ENCODE measurements at places on chromosomes 7 and 10.

GRCh38 chr10:100025576-100025975 is 15.8 kb upstream of the DNMBP start:
- DNase-seq = no peak

DNA sequence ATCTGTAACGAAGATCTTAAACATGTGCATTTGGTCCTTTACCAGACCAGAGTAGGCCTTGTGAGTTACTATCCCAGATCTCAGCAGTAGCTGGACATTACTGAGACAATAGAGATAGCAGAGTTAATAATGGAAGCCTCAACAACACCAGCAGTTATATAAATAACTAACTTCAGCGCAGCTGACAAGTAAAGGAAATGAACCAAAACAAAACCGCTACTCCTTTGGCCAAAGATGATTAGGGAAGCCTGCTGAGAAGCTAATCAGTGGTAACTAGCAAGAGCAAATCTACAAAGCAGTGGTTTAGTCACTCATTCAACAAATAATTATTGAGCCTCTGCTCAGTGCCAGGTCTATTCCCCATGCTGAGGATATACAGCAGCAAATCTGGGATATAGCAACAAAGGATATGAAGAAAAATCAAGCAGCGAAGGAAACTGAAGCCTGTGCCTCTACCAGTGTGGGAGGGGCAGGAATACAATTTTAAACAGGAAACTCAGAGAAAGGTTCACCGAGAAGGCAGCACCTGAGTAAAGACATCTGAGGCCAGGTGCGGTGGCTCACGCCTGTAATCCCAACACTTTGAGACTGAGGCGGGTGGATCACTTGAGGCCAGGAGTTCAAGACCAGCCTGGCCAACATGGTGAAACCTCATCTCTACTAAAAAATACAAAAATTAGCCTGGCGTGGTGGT is 103.6 kb downstream of the ELMO1 start:
- no peak for DNase-seq

DNA sequence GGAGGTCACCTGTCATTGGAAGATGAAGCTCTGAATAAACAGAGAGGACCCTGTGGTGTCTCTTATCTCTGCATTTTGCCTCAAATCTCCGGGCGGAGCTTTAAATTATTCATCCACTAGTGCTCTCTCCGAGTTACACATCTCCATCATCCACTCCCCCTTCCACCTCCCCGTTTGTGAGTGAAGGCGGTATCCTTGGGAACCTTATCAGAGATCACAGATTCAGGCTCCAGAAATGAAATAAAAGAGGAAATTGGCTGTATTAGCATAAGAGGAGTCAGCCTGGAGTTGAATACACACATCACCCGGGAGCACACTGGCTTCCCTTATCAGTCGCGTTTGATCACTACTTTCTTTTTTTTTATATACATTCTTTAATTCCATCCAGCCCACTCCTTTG is 1184.8 kb downstream of the GATA3 start:
- no peak for DNase-seq

DNA sequence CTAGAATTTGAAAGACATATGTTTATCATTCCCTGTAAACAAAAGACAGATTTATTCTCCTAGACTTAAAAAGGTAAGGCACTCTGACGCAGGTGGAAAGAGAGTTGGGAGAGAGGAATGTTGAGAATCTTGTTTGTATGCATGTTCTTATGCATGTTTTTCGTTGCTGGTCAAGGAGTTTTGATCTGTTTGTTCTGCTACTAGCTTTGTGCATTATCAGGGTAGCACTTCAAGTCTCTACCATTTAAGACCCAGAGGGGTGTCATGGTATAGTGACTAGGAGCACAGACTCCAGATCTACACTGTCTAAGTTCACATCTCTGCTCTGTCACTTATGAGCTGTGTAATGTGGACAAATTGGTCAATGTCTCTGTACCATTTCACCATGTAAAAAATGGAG is 200.2 kb upstream of the FZD1 start:
- no peak for DNase-seq

DNA sequence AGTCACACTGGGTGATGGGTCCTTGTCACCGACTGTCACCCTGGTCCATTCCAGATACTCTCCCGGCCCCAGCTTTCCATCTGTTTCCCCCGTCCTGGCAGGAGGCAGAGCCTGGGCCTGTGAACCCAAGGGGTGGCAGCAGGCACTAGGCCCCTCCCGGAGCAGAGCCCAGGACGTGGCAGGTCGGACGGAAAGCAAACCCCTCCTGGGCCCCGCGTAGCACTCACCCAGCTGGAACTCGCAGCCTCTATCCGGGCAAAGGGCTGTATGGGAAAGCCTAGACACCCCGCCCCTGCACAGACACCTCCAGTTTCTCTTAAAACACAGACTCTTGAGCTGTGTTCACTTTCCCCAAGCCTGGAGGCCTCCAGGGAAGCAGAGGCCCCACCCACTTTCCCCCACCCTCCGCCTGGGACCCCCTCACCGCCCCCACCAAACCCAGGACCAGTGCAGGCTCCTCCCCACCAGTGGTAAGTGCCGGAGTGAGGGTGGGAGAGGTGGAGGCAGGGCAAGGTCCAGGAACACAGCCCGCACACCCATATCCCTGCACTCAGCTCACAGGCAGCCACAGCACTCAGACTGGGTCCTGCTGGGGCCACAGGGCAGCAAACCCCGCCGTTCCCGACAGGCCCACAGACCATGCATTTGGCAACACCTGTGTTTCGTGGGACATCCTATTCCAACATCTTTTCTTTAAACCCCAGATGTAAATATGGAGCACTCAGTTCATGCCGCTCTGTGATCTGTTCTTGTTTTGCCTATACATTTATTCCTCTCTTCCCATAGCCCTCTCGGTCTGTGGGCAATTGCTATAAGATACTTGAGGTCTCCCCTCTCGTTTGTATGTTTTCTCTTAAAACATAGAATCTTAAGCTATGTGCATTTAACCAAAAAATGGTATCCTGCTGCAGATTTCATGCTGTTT is 98.2 kb upstream of the PDGFA start:
- DNase-seq = no peak

GRCh38 chr7:51021906-51022570 is 239.3 kb upstream of the GRB10 start:
- DNase-seq = no peak

- DNase-seq = no peak
Measured at GRCh38 chr7:105638334-105638733, 57.0 kb upstream of the EFCAB10 start.

DNA sequence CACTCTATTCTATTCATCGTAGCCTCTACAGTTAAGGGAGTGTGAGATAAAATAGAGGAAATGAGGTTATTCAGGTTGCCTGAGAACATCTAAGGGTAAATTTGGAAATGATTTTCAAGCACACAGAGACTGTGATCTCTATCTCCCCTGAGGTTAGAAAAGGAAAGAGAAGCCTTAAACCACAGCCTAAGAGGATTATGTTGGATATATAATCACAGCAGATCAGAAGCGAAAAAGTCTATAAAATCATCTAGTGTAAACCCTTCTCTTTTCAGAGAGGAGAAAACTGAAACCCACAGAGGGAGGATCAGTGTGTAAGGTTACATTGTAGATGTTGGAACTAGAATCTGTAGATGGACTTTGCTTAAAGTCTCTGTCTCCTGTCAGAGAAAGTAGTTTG is 90.6 kb upstream of the SEMA3E start:
- DNase-seq = no peak

DNA sequence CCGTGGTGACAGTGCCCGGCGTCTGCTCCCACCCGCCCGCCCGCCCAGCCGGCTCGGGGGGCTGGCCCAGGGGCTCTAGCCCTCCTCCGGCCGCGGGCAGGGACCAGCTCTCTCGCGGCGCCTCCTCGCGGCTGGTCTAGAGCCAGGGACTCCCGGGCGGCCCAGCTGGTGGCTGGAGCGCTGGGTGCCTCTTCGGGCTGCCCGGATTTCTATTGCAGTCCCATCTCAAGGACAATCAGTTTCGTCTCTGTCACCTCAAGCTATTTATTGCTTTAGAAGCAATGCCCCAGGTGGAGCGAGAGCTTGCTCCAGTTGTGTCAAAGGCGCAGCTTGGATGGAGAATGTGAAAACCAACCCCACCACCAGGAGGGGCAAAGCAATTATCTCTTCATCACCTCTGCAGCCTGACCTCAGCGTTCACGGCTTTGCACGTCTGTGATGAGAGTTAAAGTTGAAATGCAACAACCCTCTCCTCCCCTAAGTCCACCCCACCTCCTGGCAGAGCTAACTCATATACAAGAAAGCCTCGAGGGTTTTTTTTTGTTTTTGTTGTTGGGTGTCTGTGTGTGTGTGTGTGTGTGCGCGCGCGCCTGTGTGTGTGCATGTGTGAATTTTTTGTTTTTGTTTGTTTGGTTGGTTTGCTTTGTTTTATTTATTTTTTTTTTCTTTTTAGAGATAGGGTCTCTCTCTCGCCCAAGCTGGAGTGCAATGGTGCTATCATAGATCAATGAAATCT is at the start of gene ITGA8:
TSS of gene ITGA8 (minus strand) at position 24 of the 736 bp plus-strand sequence. CDS start 151 bp downstream, outside the sequence.
- no peak for DNase-seq

DNA sequence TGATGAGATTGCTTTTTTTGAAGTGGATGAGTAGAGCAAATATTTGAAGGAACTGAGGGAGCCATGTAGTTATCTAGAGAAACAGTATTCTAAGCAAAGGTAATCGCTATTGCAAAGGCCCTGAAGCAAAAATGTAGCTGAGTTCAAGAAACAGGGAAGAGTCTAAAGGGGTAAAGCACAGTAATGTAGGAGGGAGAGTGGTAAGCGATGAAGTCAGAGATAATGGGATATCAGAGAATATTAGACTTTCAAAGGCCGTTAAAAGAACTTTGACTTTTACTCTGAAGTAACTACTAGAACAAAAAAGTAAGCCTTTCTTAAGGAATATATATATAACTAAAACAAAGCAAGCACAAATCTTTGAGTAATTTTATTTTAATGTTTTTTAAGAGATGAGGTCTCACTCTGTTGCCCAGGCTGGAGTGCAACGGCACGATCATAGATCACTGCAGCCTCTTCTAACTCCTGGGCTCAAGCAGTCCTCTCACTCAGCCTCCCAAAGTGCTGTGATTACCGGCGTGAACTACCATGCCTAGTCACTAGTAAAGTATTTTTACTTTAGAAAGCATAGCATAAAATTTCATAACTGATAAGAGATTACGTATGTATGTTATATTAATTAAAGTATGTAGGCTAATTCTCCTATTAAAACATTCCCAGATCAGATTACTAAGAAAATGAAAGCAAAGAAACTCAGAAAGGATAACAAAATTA is 61.7 kb upstream of the OIT3 start:
- DNase-seq = no peak

- no peak for DNase-seq
Measured at GRCh38 chr7:38681882-38682281, 50.7 kb upstream of the AMPH start.

DNA sequence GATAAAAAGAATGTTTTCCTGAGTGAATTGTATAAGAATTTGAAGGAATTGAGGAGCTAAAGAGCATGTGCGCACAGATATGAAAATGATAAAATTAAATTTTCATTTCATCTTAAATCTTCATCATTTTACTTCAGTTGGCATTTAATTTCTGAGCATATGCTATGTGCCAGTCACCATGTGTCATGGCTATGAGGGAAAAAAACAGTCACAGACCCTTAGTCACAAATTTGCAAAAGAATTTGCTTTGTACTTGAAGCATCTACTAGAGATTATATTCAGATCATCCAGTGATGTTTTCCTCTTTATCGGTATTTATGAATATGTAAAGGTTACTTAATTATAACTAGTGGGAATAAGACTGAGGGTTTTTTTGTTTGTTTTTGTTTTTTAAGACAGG is 29.8 kb downstream of the VCL start:
- DNase-seq = no peak

DNA sequence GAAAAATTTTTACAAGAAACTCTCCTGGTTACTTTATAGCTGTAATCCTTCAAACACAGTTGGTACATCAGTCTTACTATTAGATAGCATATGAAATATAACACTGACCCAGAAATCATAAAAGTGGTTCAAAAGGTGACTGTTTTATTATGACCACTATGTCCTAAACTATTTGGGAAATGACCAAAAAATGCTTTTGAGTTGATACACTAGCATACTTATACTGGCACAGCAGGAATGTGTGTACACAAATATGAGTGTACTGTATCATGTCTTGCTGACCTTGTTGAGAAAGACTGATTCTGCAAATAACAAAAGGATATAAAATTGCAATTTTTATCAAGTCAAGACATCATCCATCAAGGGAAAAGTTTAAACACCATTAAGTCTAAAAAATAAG is 24.3 kb downstream of the CSTF2T start:
- no peak for DNase-seq

DNA sequence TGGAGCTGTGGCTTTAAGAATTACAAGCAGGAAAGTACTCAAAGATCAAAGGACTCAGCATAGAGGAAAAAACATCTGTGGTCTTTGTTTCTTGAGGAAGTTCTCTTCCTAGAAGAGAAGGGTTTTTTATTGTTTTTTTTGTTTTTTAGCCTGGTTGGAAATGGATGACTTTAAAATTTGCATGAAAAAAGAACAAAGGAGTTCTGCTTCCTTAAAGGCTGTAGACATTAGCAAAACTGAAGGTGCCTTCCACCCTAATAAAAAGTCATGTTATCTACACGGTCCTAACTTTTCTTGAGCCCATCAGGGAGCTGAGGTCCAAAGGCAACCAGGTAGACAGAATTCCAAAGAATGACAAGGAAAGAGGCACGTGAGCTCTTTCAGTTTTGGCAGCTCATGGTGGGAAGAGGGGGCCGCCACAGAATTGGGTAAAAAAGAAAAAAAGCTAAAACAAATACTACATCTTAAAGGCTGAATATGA is 356.6 kb downstream of the SH2D4B start:
- no peak for DNase-seq

- DNase-seq = peak; percentile 56
Measured at GRCh38 chr7:43729214-43729923, at the start of gene COA1. COA1 (minus strand) TSS chr7:43729523; CDS start chr7:43648614, 80,909 bp downstream.

DNA sequence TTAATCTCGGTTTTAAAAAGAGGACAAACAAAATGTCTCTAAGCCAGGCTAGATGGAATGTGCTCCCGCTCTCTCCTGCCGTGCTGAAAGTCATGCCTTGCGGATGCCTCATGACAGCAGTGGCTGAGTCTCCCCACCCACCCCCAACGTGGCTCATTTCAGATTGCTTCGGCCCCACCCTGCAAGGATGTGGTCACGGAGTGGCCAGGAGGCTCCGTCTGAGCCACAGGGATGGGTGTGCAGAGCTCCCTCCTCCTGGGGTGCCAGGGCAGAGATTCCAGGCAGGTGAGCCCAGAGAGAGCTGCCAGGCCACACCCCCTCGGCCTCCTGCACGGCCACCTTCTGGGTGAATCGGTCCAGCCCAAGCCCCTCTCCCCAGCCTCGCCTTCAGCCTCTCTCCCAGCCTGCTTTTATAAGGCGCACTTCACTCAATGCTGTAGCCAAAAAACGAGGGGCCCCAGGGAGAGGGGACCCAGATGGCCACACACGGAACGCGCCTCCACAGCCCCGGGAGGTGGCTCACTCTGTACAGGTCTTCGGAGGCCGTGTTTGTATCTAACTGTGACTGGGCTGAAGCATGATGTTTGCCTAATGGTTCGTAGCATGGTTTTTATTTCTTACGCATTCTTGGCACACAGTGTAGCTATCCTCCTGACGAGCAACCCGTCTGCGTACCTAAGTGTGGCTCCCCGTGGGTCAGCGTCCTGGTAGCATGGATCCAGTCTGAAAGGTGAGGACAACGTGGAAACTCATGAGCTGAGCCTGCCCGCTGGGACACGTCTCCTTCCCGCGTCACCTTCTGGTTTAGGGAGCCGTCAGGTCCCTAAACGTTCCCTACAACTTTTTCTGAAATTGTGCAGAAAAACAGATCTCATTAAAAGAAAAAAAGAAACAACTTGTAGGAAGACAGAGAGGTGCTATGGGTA is 413.8 kb upstream of the FOXK1 start:
- no peak for DNase-seq

Data from activated naive CD8-positive, alpha-beta T cell treated with anti-CD3 and anti-CD28 coated beads, Interleukin-2, amount 50 U/mL, for 16 hours (primary cell).